ENCODE measurements at places on chromosomes 6 and 20.

GRCh38 chr20:11261533-11262000 lies 587.8 kb upstream of the JAG1 start:
- ATAC-seq, result no peak

GRCh38 chr6:155717374-155717773 lies 261.7 kb upstream of the NOX3 start:
- no peak for ATAC-seq

DNA sequence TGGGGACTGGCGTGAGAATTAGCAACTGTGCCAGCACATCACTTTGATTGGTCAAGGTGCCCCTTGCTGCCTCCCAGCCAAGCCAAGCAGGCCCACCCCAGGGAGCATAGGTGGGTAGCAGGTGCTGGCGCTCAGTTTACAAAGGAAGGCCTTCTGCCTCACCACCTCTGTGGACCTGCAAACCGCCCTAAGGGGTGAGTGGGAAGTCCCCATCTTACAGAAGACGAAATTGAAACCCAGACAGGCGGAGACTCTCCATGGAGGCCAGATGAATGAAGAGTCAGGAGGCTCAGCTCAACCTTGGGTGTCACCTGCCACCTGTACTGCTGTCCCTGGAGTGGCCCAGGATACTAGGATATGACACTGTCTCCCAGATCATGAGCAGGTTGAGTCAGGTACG lies 21.5 kb upstream of the MAS1L start:
- no peak for ATAC-seq

DNA sequence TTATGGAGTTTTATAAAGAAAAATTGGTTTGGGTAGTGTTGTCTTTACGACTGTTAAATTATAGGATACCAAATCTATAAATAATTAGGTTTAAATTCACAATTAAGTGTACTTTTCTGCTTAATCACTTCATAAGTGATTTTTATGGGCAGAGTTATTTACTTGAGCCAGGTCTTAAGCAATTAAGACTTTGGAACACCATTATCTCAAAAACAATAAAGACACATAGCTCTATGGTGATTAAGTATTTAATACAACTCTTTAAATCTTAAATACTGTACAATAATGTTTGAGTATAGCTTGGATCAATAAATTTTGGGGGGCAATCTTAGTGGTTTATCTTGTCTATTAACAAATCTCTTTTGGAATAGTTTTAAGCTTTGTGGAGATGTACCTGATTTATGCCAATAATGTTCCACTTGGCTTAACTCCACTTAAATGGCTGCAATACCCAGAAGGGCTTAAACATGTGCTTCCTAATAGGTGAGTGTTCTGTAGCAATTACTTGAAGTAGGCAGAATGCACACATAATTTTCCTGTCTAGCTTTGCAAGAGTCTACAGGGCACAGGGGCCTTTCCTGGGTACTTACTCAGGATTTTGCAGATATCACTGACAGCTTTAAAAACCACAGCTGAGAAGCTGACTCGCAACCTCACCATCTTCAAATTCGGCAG lies 7.5 kb downstream of the FERMT1 start:
- no peak for ATAC-seq

All from motor neuron (in vitro differentiated cells).